ENCODE measurements at places on chromosomes 1 and 21.

- no peak for DNase-seq
Observed at GRCh38 chr1:8285103-8285502, 32.8 kb upstream of the SLC45A1 start.

DNA sequence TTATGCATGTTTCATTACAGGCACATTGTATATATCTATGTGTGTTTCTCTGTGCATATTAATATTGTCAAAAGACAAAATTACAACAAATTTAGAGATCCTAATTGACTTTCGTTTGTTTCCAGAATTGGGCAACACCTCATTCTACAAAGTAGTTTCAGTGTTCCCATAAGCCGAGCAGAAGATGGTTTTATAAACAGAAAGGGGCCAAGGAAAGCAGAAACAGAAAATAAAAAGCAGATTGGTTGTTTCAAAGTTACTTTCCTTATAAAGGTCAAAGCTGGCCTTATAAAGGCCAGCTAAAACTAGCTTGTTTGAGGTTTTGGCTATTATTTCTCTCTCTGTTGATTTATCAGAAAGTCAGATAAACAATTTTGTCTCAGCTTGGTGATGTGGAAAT lies 116.2 kb upstream of the FGGY start:
- DNase-seq, result no peak

- DNase-seq, result no peak
Observed at GRCh38 chr1:109207467-109208103, 6.1 kb upstream of the SARS1 start.

GRCh38 chr1:14682941-14683621 lies 84.6 kb downstream of the KAZN start:
- DNase-seq, result no peak

GRCh38 chr21:43921979-43922945 lies 57.2 kb downstream of the AGPAT3 start:
- DNase-seq, result peak; percentile 43

- no peak for DNase-seq
Observed at GRCh38 chr1:240212556-240212955, 120.9 kb downstream of the FMN2 start.

DNA sequence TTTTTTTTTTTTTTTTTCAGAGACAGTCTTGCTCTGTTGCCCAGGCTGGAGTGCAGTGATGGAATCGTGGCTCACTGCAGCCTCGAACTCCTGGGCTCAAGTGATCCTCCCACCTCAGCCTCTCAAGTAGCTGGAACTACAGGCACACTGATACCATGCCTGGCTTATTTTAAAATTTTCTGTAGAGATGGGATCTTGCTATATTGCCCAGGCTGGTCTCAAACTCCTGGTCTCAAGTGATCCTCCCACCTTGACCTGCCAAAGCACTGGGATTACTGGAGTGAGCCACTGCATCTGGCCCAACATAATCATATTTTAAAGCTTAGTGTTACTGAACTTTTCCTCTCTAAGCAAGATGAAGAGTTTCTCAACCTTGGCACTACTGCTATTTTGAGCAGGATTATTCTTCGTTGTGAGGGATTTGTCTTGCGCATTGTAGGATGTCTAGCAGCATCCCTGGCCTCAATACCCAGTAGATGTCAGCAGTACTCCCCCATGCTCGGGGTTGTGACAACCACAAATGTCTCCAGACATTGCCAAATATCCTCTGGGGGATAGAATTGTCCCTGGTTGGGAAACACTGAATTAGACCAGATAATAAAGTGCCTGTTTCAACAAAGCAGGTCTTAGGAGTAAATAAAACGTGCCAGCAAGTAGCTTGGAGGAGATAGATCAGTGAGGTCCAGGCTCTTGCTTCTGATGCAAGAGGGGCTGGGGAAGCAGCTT lies 15.1 kb upstream of the THRAP3 start:
- no peak for DNase-seq

DNA sequence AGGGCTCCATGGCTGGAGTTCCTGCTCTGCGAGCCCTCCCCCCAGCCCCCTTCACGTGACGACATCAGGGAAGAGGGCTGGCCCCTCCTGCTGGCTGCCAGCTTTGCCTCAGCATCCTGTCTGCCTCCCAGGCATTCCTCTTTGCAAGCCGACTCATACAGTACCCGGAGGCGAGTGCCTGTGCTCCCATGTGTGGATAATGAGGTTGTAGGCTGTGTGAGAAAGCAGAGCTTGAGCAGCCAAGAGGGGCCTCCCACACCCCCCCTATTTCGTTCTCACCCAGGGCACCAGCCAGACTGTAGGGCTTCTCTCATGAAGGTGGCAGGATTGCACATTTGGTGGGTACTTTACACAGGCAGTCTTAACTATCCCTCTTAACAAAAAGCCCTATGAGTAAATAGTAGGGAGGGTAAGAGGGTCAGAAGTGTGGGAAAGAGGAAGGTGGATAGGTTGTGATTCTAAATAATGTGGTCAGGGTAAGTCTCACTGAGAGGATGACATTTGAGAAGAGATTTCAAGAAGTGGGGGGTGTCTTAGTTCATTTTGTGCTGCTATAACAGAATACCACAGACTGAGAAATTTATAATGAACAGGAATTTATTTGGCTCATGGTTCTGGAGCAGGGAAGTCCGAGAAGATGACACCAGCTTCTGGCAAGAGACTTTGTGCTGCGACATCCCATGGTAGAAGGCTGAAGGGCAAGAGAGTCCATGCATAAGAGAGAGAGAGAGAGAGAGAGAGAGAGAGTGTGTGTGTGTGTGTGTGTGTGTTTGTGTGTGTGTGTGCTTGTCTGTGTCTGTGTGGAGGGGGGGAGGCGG lies 113.5 kb downstream of the OMA1 start:
- DNase-seq, result no peak

GRCh38 chr21:30717105-30717504 lies 1.5 kb downstream of the KRTAP21-3 start:
- no peak for DNase-seq

GRCh38 chr1:87149241-87150041 lies 179.2 kb upstream of the LMO4 start:
- no peak for DNase-seq

DNA sequence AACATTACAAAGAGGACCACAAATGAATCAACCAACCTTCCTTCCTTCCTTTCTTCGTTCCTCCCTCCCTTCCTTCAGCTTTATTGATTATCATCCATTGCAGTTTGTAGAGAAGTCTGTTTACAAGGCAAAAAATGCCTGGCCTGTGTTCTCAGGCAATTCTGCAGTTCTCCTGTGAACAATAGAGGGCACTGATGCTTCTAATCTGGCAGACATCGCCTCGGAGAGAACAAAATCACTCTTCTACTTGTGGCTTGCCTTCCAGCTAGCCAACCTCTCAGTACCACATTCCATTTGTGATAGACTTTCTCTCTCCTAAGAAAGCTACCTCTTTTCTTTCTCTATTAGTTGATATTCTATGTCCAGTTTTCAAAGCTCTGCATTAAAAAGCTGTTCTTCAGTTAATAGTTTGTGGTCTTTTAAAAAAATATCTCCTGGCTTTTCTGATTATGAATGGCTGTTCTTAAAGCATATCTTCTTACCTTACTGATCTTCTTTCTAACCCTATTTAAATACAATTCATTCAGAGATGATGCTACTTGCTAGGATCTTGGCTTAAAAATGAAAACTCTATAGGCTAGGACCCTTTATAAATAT lies 26.9 kb upstream of the ESRRG start:
- no peak for DNase-seq

DNA sequence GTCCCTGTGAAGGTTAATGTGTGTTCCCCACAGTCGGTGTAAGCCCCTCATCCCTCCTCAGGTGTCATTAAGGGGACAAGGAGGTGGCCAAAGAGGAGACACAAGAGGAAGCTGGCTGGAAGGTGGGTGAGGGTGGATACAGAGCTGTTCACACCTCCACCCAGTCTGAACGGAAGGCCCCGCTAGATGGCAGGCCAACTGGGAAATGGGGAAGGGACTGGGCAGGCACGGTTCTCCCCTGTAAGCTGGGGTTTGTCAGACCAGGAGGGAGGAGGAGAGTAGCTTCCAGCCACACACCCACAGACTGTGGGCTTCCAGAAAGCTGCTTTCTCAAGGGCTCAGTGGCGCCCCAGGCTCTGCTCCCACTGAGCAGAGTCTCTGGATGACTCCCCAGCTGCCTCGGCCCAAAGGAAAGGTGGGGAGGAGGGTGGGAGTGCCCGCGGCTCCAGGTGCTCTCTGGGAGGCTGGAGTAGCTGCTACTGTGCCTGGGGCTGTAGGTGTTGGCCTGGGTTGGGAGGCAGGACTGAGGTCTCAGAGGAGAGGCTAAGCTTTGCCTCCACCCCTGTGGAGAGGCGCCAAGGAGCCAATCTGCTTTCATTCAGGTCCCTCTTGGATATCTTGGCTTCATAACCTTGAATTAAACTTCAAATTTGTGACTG lies 41.2 kb downstream of the PCP4 start:
- DNase-seq, result no peak

Measured in stimulated activated CD4-positive, alpha-beta T cell treated with anti-CD3 and anti-CD28 coated beads, TNF-alpha, amount 100 ng/mL, for 4 hours (primary cell).